ENCODE measurements at places on chromosomes 13 and 19.

- DNase-seq = no peak
These were observed 18.6 kb downstream of the PEPD start for GRCh38 chr19:33503030-33503429.

- DNase-seq = no peak
These were observed 82.4 kb downstream of the GGACT start for GRCh38 chr13:100506154-100506553.

DNA sequence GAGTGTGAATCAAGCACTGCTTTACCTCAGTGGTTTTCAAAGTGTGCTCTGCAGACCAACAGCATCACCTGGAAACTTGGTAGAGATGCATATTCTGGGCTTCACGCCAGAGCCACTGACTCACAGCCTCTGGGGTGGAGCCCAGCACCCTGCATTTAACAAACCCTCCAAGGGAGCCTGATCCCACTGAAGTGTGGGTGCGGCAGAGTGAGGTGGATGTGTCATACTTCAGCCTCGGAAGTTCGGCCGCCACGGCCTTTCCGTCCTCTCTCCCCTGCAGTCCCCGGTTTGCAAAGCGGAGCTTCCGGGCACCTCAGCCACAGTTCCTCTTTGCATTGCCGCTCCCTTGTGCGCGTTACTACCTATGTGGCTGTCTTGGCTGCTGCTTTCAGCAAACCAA lies 33.3 kb upstream of the MICU2 start:
- no peak for DNase-seq

DNA sequence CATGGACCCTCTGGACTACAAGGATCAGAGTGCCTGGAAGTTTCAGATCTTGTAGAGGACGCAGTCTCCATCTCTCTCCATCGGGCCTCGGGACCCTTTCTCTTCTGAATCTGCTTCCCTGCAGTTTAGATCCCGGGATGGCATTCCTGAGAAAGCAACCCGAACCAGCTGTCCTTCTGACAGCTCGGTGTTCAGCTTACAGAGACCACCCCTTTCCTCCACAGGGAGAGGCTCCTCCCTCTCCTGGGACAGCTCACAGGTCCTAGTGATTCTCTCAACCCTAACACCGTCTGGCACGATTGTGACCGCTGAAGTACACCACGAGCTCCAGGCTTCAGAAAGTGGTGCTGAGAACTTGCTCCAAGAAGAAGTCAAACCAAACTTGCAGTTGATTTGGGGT lies 18.2 kb downstream of the CRX start:
- no peak for DNase-seq

GRCh38 chr19:1317274-1318003 lies 31.8 kb downstream of the EFNA2 start:
- DNase-seq = no peak

DNA sequence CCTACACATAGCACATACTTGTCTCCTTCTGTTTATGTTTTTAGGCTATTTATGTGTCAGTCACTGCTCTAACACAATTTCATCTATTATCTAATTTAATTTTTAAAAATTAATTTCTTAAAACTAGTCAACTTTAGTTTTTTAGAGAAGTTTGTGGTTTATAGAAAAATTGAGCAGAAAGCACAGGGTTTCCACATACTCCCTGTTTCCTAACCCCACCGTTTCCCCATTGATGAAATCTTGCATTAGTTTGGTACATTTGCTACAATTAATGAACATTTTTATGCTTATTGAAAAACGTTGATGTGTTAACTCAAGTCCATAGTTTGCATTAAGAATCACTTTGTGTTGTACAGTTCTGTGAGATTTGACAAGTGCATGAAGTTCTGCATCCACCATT lies 53.5 kb downstream of the TNFSF13B start:
- DNase-seq = no peak

GRCh38 chr13:80668452-80668851 lies 327.5 kb upstream of the SPRY2 start:
- DNase-seq = no peak

GRCh38 chr13:21405309-21405708 lies 53.8 kb downstream of the ZDHHC20 start:
- no peak for DNase-seq

DNA sequence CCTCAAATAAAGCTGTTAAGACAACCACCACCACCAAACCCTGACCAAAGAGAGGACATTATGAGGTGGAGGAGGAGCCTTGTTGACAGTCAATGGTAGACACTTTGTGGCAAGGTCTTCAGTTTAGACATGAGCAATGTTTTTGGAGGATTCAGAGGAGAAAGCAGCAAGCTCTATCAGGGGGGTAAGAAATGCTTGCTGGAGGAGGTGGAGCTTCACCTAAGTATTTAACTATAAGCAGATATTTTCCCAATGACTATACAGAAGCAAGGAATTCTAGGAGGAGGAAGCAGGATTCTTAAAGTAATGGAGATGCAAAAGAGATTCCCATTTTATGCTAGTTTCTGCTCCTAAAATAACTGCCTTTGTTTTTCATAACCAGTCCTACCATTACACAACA lies 74.2 kb downstream of the TRPC4 start:
- DNase-seq = no peak

DNA sequence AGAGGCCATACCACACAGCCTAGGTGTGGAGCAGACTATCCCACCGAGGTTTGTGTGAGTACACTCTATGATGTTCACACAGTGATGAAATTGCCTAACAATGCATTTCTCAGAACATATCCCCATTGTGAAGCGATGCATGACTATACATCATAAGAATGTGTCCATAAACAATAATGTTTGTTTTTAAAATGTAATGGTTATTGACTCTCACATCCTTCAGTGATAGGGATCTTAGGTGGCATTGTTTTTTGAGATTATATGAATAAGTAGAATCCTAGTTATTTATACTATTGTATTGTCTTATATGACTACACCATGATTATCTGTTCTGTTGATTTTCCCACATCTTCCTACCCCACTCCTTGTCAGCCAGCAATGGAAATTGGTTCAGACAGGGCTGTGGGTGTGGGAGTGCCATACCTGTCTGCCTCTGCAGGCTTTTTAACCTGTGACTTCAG lies 13.6 kb downstream of the CCNA1 start:
- no peak for DNase-seq

GRCh38 chr19:47670736-47671135 lies 42.5 kb upstream of the EHD2 start:
- DNase-seq = no peak

DNA sequence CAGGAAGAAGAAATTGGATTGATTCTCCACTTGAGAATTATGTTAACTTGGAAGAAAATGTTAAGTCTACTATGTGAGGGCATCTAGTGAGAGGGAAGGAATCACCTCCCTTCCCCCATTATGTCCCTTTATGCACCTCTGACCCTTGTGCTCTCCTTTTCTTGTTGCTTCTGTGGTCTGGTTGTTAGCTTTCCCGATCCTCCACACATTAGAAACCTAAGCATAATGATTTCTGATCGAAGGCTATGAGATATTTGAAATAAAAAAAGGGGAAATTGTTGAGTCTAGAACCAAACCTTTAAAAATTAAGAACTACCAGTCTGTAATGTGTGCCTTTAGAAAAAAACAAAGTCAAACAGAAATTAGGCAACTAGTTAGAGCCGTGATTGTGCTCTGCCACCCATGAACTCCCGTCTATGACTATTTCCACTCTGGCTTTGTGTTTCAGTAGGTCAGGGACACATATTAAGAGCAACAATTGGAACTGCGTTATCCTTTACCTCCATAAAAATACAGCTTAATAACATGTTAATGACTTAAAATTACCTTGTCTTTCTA lies 463 bp upstream of the GPC6 start:
- no peak for DNase-seq

DNA sequence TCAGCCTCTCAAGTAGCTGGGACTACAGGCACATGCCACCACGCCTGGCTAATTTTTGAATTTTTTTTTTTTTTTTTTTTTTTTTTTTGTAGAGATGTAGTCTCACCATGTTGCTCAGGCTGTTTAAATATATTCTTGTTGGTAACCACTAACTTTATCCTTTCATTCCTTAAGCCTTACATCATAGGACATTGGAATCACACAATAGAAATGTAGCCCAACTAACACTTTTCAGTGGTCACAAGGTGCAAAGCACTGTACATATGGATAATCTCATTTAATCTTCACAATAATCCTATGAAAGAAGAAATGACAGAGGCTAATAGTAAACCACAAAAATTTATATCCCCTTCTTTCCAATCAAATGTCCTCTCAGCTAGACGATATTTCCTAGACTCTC lies 417.8 kb upstream of the DACH1 start:
- no peak for DNase-seq

GRCh38 chr19:10797078-10797477 lies 38.9 kb downstream of the TMED1 start:
- no peak for DNase-seq

DNA sequence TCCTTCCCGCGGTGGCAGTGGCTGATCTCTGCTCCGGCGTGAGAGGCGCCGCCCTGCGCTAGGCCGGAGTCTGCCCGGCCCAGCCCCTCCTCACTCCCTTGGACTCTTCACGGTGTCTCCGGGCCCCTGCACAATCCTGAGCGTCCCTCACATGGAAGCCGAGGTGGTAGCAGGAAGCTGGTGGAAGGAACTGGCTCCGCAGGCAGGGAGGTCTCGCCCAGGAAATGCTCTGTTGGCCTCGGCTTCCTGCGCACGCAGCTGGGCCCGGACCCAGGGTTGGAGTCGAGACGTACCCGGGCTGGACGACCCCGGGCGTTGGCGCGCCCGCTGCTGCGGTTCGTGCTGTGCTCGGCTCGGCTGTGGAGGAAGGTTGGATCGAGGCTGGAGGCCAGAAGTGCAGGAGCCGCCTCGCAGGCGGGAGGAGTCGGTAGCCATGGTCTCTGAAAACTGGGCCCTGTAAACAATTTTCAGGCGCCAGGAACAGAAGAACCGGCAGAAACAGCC lies 46.3 kb downstream of the ZNF724 start:
- DNase-seq = no peak

DNA sequence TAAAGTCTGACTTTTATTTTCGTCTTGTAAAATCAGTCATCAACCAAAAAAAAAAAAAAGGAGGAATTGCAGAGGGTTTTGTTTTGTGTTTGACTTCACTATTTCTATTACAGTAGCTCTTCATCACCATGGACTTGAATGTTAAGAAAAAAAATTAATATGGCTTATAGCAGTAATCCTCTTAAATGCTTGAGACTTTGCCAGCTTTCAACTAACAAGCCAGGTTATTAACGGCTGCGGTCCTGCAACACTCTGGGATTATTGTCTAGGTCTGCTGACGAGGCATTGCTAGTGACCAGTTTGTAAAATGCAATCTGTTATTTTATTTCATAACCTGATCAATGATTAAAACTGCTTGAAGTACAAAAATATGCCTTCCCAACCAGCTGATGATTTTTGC lies 647.2 kb upstream of the KLHL1 start:
- no peak for DNase-seq

DNA sequence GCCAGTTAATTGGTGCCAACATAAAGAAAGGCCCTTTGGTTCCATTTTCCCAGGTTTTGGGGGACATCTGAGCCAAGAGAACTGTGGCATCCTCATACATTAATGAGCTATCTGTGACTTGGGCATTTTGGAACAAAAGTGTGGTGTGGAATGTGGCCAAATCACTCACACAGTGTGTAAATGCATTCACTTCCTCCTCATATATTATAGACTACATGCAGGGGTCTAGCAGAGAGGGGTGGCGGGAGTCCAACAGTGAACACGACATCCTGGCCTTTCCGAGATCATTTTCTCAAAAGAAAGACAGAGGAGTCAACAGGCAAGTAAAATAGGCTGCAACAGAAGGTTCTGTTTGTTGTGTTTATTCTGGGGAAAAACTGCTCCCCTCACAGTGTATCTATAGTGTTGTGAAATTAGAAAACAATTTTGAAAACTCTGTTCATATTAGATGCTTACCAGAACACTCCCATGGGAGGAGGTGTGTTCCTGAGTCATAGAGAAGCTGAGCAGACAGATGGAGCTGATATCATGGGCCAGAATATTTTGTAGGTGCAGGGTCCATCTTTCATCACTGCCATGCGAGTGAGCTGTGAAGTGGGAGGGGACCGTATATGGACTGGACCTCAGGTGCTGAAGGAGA lies 36.9 kb downstream of the PABPC3 start:
- no peak for DNase-seq

DNA sequence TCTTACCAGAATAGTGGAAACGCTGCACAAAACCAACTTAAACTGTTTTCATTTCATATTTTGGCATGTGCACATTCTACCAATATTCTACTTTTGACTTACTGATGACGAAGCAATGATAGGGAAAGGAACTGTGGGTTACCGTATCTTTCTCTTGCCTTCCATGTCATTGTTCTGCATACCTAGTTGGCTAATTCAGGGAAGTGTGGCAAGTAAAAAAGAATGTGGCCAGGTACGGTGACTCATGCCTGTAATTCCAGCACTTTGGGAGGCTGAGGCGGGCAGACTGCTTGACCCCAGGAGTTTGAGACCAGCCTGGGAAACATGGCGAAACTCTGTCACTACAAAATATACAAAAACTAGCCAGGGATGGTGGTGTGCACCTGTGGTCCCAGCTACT lies 108.2 kb downstream of the SIPA1L3 start:
- DNase-seq = no peak

DNA sequence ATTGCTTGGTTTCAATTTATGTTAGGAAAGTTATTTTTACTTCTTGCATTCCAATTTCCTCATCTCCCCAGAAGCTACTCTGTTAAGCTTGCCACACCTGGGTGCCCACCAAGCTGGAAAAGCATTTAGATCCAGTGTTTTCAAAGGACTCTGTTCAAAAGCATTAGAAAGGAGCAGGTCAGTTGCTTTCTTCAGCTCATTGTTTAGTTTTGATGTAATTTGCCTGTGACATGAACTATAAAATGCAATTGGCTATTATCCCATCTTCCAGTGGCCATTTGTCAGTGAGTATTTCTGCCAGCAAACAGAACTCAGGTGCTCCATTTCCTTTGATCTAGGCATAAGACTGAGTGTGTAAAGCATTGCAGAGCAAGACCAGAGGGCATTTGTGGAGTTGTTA lies 46.7 kb upstream of the RNF113B start:
- no peak for DNase-seq

Measured in stimulated activated CD8-positive, alpha-beta memory T cell treated with anti-CD3 and anti-CD28 coated beads, Interleukin-4, amount 100 ng/mL, for 4 hours (primary cell).